GM04504 (cell line): ENCODE measurements at places on chromosomes 6 and 20.

DNA sequence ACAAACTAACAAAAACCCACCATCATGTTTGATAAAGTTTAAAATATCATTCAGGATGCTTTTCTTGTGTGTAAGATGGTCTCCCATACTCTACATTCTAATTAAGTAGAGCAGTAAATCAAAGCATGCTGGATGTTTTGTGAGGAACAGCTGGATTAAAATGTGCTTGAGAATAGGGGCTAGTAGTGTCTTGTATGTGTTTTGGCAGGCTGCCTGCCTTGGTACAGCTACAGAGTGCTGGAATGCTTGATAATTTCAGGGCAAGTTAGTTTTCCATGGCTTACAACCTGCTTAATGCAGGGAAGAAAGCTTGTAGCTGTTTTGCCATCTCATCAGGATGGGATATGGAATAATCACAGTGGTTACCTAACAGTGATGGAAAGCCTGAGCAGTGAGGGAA, 636.6 kb upstream of the MMS22L start:
- DNase-seq = no peak

DNA sequence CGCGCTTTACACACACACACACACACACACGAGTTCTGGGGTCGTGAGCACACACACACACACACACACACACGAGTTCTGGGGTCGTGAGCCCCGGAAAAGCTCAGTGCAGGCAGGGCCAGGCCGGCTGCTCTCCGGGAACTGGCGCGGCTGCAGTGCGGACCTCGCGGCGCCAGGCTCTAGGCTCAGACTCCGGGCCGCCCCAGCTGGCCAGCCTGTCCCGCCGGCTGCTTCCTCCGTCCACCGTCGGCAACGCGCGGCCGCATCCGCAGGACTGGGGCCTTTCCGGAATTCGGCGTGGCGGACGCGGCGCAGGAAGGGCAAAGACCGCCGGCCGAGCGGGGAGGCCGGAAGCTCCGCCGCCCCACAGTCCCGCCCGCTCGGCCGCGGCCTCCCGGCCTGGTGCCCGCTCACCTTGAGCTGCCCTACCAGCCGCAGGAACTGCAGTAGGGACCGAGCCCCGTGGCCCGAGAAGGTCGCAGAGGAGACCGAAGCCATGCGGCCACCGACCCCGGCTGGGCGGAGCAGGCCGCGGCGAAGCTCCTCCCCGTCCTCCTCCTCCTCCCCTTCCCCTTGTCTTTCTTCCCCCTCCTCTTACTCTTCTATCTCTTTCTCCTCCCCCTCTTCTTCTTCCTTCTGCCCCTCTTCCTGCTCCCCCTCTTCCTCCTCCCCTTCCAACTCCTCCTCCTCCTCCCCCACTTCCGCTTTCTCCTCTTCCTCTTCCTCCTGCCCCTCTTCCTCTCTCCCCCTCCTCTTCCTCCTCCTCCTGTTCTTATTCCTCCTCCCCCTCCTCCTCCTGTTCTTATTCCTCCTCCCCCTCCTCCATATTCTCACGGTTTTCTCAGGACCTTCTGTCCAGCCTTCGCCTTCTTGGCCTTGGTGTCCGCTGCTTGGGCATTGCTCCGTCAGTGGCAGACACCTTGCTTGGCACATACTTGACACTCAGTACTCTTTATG, at the start of gene HDDC2:
Gene HDDC2 (minus strand): TSS at position 533 of the 957 bp plus-strand sequence. CDS start 35 bp downstream, at position 498.
- DNase-seq = peak; percentile 47

- DNase-seq = peak; percentile 73
These were observed 12.8 kb downstream of the RNF114 start for GRCh38 chr20:49948809-49949507.

DNA sequence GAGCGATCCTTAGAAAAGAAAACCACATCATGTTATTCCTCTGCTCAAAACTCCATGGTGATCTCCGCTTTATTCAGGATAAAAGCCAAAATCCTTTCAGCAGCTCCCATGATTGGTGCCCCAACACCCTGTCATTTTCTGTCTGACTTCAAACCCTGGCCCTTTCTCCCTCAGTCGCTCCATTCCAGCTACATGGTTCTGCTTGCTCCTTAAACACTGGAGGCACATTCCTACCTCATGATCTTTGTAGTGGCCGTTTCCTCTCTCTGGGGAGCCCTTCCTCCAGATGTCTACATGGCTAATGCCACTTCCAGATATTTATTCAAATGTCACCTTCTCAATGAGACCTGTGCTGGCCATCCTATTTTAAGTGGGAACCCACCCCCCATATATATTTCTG, 100.8 kb downstream of the CAP2 start:
- no peak for DNase-seq

- DNase-seq = peak; percentile 31
These were observed 251.1 kb upstream of the SOX4 start for GRCh38 chr6:21342501-21342900.

- no peak for DNase-seq
These were observed 214.5 kb upstream of the ARID1B start for GRCh38 chr6:156562636-156563035.

GRCh38 chr6:3571836-3572235, 115.0 kb upstream of the SLC22A23 start:
- no peak for DNase-seq

- no peak for DNase-seq
These were observed 5.4 kb upstream of the PHF1 start for GRCh38 chr6:33405386-33405940.

DNA sequence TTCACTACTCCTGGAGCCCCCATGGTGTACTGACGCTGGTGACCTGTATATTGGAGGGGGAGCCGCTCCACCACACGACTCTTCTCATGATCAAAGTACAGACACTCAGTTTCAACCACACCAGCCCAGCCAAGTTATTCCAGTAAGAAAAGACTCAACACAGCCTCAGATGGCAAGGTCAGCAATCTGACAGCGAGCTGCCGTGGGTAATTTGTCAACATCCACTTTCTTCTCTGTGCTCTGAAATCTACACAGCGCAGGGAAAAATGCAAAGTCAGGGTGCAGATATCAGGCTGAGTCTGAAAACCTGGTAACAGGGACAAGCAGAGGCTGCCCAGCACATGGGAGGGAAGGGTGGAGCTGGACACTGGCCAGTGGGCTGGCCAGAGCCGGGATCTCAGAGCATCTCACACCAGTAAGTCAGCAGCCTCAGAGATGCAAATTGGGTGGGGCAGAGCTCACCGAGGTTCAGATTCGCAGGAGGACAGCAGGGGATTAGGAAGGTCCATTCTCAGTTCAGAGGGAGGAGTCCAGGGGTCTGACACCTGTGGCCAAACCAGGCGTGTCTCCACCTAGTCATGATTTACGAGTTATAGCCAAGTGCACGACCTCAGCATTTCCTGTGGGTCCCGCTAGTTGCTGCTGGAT, 44.5 kb upstream of the RPS6KA2 start:
- no peak for DNase-seq
